ENCODE measurements at places on chromosomes 5 and 9.

DNA sequence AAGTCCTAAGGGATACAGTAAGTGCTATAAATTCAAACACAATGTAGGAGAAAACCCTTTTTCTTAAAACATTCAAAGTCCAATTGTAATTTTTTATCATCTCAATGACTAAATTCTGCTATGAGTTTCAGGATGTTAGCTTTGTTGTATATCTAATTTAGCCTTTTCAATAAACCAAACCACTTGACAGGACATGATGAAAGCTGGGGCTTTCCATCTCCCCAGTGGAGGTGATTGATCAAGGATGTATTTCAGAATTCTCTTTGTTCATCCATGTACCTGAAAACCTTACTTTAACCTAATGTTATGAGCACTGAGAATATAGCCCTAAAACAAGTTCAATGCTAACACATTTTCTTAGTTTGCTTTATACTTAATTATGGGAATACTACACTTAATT, 639.0 kb upstream of the ITGA1 start:
- DNase-seq, result no peak

DNA sequence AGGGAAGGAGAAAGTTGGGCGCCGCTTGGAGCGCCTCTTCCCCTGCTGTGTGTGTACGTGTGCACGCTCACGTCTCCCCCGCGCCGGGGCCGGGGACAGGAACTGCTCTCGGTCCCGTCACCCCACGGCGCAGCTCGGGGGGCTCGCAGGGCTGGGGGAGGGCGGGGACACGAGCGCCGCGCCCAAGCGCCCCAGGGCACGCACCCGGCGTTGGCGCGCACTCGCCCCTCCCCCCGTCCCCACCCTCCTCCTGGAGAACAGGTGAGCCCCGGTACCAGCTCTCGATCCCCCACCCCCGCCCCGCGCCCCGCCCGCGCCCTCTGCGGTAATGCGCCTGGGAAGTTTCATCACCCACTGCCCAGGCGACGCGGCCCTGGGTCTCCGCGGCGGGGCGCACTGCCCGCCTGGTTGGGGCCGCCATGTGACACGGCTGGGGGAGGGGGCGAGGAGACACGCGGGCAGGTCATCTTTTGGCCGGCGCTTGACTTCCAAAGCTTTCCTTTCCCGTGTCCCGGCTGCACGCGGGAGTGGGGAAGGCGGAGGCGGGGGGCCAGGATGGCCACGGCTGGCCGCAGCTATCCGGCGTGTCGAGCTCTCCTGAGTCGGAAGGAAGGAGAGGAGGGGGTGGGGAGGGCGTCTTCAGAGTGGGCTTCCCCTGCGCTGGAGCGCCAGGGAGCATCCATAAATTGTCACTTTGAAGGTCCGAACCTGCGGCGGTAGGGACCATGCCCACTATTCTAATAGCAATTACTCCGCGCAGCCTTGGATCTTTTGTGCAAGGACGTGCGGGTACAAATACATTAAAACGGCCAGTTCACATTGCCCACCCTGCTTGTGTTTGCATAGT, 1.5 kb upstream of the STC2 start:
- DNase-seq, result no peak

DNA sequence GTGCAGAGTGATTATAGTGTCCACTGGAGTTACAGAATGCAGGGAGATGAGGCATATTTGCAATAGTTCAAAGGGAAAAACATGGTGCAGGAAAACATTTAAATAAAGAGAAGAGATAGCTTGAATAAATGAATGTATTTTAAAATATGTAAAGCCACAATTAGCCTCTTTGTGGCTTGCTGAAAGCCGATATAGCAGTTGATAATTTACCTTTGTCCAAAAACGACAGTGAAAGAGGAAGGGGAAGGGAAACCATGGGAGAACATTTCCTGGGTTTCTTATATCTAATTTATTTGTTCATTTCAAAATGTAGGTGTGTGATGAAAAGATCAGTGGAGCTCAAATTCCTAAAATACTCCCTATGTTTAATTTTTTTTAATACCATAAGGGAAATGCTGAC, 156.1 kb downstream of the DENND1A start:
- no peak for DNase-seq

- no peak for DNase-seq
These were observed 222.2 kb downstream of the LURAP1L start for GRCh38 chr9:12997009-12997408.

GRCh38 chr5:158273035-158273434, 414.1 kb upstream of the CLINT1 start:
- no peak for DNase-seq

- DNase-seq, result no peak
These were observed 147.2 kb downstream of the PDE4D start for GRCh38 chr5:59746241-59746765.

DNA sequence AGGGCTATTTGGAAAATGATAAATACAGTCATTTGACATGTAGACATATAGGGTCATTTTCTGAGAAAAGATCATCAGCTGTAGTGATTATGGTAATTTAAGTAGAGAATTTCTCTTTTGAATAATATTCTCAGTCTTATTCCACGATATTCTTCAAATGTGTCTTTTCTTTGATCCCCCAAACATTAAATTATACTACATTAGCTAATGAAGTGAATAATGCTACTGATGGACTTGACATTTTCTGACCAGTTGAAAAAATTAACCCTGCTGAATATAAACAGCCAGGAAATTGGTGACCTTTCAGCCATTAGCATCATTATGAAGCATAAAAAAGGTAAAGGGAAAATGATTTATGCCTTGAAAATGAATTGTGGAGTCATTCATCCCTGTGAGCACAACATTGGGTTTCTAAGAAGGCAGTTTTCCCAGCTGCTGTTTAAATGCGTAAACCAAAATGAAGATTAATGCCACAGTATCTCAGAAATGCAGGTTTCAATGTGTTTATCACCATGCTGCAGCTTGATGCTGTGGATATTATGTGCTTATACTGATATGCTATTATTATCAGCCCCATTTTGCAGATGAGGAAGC, 489.1 kb downstream of the KCTD16 start:
- DNase-seq, result no peak
